ENCODE measurements at places on chromosomes 2 and 18. TPM values are rescaled to one million over a fixed set of nuclear protein-coding genes. Genes with fewer than 3 reads are reported as not detected.

Gene SPHKAP
- polyA plus RNA-seq, result 35.0 TPM

Gene EVX2
- not detected for polyA plus RNA-seq

Gene EMILIN1
- polyA plus RNA-seq, result 42.9 TPM

Gene KIAA2012
- 0.22 TPM for polyA plus RNA-seq

Gene TOGARAM2
- polyA plus RNA-seq, result 2.7 TPM

Gene VWC2L
- polyA plus RNA-seq, result not detected

Gene RNF25
- 24.6 TPM for polyA plus RNA-seq

Data from muscle of arm (tissue), 14 donors.